ENCODE measurements at places on chromosomes 16 and 17. TPM values are rescaled to one million over a fixed set of nuclear protein-coding genes. Genes with fewer than 3 reads are reported as not detected.

DNA sequence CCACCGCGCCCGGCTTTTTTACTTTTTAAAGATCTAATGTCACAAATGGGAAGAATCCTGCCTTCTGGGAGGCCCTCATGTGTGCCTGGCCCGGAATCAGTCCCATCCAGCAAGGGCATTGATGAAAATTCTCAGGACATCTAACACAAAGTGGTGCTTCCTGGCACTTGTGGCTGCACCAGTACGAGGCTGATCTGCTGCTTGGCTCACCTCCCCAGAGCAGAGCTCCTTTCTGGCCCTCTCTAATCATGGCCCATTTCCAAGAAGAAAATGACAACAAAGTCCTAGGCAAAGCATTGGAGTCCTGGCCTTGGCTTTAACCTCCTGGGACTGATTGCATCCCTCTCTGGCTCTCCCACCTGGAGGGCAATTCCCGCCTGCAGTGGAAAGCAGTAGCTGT, 50.7 kb upstream of the SIAH1 start:
- no peak for DNase-seq
- H3K27me3 ChIP-seq = no peaks in the 10 kb centered on the region
- H3K4me3 ChIP-seq = no peak overlapping the region
- H3K27ac ChIP-seq = no peak overlapping the region
- H3K4me1 ChIP-seq = no peaks in the 10 kb centered on the region

ACAP1 gene
- total RNA-seq = 0.20 TPM

DNA sequence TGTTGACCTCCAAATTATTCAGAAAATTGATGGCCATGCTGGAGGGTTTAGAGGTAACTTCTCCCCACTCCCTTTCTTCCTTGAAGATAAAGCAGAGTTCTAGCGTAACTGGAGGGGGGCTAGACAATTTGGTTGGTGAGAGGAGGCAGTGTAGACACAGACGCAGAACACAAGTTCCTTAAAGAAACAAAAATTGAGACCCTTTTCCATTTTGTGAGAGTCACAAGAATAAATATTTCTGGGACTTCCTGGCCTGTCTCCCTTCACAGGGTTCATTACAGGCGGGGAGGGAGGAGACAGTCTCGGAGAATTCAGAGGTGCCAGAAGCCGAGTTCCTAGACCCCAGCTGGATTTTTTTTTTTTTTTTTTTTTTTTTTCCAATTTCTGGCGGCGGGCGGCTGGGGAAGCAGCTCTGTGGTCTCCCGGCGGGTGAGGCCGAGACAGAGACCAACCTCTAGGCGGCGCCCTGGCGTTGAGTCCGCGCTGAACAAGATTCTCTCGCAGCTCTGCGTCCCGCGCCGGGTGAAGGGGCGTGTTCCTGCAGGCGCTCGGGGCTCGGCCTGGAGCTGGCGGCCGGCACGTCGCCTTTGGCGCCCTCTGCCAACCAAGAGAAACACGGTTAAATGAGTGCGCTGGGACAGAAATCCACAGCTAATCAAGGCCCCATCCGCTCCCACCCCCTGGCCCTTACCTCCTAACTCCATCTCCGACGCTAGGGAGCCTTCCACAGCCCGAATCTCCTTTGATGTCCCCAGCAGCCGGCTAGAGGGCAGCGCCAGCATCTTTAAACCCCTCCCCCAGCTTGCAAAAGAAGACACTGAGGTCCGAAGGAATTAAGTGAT, 10.2 kb upstream of the HOXB9 start:
- no peaks in the 10 kb centered on the region for H3K36me3 ChIP-seq
- DNase-seq = peak; percentile 95
- H3K27me3 ChIP-seq = peaks cover 26% of the 10 kb centered on the region

GRCh38 chr16:59514651-59515050, 780.5 kb upstream of the GOT2 start:
- DNase-seq = no peak
- no peaks in the 10 kb centered on the region for H3K4me1 ChIP-seq
- no peak overlapping the region for H3K27ac ChIP-seq
- H3K4me3 ChIP-seq = no peak overlapping the region
- H3K27me3 ChIP-seq = no peaks in the 10 kb centered on the region

TIGD7 gene
- total RNA-seq = 4.7 TPM

CX3CL1 gene
- total RNA-seq = 0.69 TPM

GRCh38 chr16:57486858-57487834, 853 bp upstream of the DOK4 start:
- H3K36me3 ChIP-seq = no peaks in the 10 kb centered on the region
- H3K4me3 ChIP-seq = peak overlapping the region; percentile 81
- H3K4me1 ChIP-seq = no peaks in the 10 kb centered on the region
- no peak for DNase-seq
- peaks cover 19% of the 10 kb centered on the region for H3K27me3 ChIP-seq
- no peak overlapping the region for H3K27ac ChIP-seq

SRCAP gene
- 22.0 TPM for total RNA-seq

DNA sequence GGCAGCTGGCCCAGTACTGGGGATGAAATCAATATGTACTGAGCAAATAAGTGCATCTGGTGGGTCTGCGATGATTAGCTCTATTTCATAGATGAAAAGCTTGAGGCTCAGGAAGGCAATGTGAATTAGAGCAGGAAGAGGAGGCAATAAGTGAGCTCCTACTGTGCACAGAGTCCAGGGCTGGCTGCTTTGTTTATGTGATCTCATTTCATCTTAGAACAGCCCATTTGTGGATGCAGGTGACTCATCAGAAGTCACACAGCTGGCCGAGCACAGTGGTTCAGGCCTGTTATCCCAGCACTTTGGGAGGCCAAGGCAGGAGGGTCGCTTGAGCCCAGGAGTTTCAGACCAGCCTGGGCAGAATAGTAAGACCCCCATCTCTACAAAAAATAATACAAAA, 7.1 kb downstream of the TMEM114 start:
- H3K27ac ChIP-seq = no peak overlapping the region
- no peaks in the 10 kb centered on the region for H3K27me3 ChIP-seq
- peaks cover 10% of the 10 kb centered on the region for H3K4me1 ChIP-seq
- no peak overlapping the region for H3K4me3 ChIP-seq

- H3K27ac ChIP-seq = no peak overlapping the region
- H3K36me3 ChIP-seq = no peaks in the 10 kb centered on the region
- no peak for DNase-seq
- no peaks in the 10 kb centered on the region for H3K27me3 ChIP-seq
Measured at GRCh38 chr16:69225121-69225520, 38.2 kb downstream of the SNTB2 start.

DNA sequence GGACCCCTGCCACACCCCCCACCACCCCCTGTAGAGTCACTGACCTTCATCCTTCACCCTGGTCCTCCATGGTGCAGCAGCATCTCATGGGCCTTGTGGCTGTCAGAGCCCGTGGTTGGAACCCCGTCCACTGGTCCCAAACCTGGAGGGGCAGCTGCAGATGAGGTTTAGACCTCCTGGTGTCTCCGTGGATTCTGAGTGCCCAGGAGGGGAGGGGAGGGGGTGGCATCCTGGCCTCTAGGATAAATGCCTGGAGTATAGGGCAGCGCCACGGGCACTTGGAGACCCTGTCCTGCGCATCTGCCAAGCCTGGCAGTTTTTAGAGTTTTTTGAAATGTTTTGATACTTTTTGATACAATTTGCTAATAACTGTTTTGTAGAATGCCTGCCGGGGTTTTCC, 17.5 kb downstream of the KLHL36 start:
- no peak overlapping the region for H3K27ac ChIP-seq
- no peak overlapping the region for H3K4me3 ChIP-seq
- DNase-seq = no peak
- no peaks in the 10 kb centered on the region for H3K36me3 ChIP-seq

DNA sequence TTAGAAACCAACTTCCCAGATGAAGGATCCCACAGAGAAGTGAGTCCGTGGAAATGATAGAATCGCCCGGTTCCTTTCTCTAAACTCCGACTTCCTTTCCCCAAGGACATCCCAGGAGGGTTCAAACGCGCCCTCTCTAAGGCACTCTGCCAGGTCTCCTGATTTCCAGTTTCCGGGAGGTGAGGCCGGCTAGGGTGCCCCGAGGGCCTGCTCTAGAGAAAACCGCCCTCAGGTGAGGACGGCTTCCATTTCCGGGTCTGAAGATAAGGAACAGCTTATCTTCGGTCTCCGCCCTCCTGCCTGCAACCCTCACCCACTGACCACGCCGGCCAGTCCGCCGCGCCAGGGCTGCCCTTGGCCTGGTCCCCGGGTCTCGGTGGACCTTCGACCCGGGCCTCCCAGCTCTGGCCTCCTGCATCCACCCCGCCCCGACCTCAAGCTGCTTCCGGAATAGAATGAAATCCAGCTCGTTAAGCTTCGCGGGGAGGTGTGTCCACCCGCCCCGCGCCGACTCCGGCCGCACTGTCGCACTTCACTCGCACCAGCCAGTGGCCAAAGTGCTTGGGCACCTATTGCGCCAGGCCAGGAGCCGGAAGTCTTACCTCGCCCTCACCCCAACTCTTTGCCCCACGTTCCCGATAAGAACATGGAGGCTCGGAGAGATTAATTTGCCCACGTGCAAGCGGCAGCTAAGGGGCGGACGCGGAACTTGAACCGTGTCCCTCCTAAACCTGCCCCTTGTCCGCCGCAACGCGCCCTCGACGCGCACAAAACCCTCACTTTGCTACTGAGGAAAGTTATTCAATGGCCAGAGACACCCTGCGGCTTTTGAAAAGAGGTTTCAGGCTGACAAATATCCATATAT, 836 bp upstream of the MMP15 start:
- H3K36me3 ChIP-seq = no peaks in the 10 kb centered on the region
- peak overlapping the region; percentile 65 for H3K4me3 ChIP-seq
- H3K27me3 ChIP-seq = peaks cover 33% of the 10 kb centered on the region
- H3K27ac ChIP-seq = no peak overlapping the region

CNP gene
- total RNA-seq = 105 TPM

DNA sequence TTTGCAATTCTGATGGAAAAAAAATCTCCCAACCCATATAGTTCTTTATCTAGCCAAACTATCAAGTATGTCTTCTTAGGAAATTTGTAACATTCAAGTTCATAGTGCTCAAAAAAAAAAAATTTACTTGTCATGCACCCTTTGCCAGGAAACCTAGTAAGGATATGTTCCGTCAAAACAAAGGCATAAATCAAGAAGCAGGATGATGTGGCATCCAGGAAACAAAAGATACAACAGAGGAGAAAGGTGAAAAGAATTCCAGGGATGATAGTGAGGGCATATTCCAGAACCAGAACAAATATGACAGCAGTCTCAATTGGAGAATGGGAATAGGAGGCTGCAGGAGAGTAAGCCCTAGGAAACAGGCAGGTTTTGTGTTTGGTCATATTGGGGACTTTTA, 104.6 kb downstream of the SPAG9 start:
- H3K36me3 ChIP-seq = peaks cover 7% of the 10 kb centered on the region
- H3K27me3 ChIP-seq = no peaks in the 10 kb centered on the region
- no peak overlapping the region for H3K27ac ChIP-seq
- no peaks in the 10 kb centered on the region for H3K4me1 ChIP-seq
- DNase-seq = no peak

HSPB9 gene
- 0.28 TPM for total RNA-seq

TMEM204 gene
- 1.2 TPM for total RNA-seq

DNA sequence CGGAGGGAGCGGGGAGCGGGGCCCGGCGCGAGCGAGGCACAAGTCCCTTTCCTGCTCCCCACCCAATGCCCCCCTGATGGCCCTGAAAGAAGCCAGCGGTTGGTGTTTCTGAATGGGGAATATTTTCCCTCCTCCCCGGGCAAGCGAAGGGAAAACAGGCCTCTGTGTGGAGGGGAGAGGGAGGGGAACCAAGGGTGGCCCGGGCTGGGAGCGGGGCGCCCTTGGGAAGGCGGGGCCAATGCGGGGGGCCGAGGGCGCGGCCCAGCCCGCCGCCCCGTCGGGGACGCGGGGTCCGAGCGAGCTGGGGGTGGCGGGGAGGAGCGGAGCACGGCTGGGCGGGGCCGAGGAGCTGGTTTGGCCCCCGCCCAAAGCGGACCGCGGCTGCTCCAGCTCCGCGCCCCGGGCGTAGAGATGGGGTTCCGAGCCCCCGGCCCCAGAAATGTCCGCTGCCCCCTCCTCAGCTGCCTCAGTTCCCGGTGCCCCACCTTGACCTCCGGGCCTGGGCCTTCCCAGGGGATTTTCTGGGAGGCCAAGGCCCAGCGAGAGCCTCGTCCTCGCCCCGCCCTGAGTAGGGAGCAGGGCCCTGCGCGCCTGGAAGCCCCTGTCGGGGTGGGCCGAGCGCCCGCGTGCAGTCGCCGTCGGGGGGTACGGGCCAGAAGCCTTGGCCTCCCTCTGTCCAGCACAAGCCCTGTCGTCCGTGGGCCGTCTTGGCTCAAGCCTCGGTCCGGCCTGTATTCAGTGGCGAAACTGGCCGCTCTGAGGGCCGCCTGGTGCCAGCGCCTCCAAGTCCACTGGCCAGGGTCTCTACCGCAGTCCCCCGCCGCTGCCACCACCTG, 3.9 kb upstream of the HEXIM1 start:
- H3K4me3 ChIP-seq = no peak overlapping the region
- no peak for DNase-seq
- H3K36me3 ChIP-seq = no peaks in the 10 kb centered on the region
- no peaks in the 10 kb centered on the region for H3K27me3 ChIP-seq

PER1 gene
- total RNA-seq = 9.3 TPM

MFSD6L gene
- total RNA-seq = not detected

- DNase-seq = no peak
- H3K27ac ChIP-seq = no peak overlapping the region
- H3K36me3 ChIP-seq = no peaks in the 10 kb centered on the region
- H3K4me1 ChIP-seq = no peaks in the 10 kb centered on the region
Measured at GRCh38 chr17:60535382-60536279, 9.6 kb upstream of the APPBP2 start.

FKBP10 gene
- total RNA-seq = 61.4 TPM

- H3K36me3 ChIP-seq = no peaks in the 10 kb centered on the region
- no peak overlapping the region for H3K27ac ChIP-seq
- DNase-seq = peak; percentile 62
- H3K4me3 ChIP-seq = no peak overlapping the region
- no peaks in the 10 kb centered on the region for H3K27me3 ChIP-seq
- peaks cover 4% of the 10 kb centered on the region for H3K4me1 ChIP-seq
Measured at GRCh38 chr16:70770626-70771552, 30.1 kb downstream of the VAC14 start.

DNA sequence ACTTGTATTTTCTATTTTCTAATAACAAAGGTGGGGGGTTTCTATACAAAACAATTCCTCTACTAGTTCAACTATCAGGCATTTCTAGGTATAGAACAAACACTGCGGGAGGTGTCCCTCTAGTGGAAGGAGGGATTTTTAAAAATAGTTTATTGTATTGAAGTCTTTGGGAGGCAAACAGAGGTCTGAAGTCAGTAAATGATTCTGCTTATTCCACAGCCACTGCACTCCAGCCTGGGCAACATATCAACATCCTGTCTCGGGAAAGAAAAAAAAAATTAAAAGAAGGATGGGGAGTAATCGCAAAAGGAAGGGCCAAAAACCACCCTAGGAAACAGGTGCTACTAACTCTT, 648 bp upstream of the ERCC4 start:
- peak overlapping the region; percentile 83 for H3K4me3 ChIP-seq
- no peak for DNase-seq
- no peaks in the 10 kb centered on the region for H3K4me1 ChIP-seq

GRCh38 chr16:8998108-8998507, 34.4 kb upstream of the USP7 start:
- no peak overlapping the region for H3K27ac ChIP-seq
- H3K27me3 ChIP-seq = no peaks in the 10 kb centered on the region
- no peak overlapping the region for H3K4me3 ChIP-seq
- no peaks in the 10 kb centered on the region for H3K4me1 ChIP-seq
- no peak for DNase-seq

GRCh38 chr17:64315032-64315490, 52.0 kb upstream of the TEX2 start:
- DNase-seq = no peak
- no peaks in the 10 kb centered on the region for H3K27me3 ChIP-seq
- H3K36me3 ChIP-seq = no peaks in the 10 kb centered on the region
- H3K4me1 ChIP-seq = no peaks in the 10 kb centered on the region
- no peak overlapping the region for H3K4me3 ChIP-seq

KRT33B gene
- not detected for total RNA-seq
